Fibroblast of gingiva (primary cell): ENCODE measurements at places on chromosomes 2 and 18.
A peak's percentile ranks its signal among the peaks of the same experiment; 100 is the strongest.

- no peak for DNase-seq
Observed at GRCh38 chr2:149410701-149411484, 80.5 kb downstream of the LYPD6 start.

GRCh38 chr2:172445851-172446250 lies 18.5 kb downstream of the ITGA6 start:
- DNase-seq = peak; percentile 35

- peak; percentile 83 for DNase-seq
Observed at GRCh38 chr2:36456227-36457175, 100.9 kb downstream of the CRIM1 start.

DNA sequence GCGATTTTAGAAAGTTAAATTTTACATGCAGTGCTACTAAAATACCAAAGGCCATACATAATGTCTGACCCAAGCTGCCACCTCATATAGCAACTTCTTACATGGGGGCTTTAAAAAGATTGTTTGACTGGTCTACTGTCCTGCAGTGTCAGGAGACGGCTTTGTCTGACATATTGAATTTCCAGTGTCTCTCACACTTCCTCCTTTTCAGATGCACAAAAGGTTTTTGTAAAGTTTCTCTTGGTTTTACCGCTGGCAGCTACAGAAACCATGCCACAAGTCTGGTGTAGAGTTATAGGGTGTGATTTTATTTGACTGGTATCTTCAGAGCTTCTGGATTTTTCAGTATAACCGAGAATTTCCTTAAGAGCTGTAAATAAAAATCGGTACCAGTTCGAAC lies 1.1 kb upstream of the ASAP2 start:
- no peak for DNase-seq

DNA sequence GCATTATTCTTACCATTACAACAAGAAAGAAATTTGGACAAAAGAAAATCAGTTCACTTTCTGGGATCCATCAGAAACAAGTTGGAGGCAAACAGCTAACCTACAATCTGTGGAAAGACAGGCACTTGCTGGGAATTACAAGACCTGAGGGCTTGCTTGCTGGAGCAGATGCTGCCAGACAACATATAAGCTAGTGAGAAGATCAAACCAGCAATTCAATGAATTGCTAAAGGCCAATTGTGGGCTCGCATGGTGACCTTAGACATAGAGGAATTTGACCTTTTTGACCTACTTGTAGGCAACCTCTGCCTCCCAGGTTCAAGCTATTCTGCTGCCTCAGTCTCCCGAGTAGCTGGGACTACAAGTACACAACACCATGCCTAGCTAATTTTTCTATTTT lies 921.2 kb upstream of the CNTNAP5 start:
- DNase-seq = no peak

- DNase-seq = no peak
Observed at GRCh38 chr2:128818248-128818647, 499.6 kb upstream of the HS6ST1 start.

- DNase-seq = peak; percentile 82
Observed at GRCh38 chr2:58063641-58064040, 17.0 kb downstream of the VRK2 start.

GRCh38 chr2:198662905-198663304 lies 794.8 kb downstream of the SATB2 start:
- DNase-seq = no peak

DNA sequence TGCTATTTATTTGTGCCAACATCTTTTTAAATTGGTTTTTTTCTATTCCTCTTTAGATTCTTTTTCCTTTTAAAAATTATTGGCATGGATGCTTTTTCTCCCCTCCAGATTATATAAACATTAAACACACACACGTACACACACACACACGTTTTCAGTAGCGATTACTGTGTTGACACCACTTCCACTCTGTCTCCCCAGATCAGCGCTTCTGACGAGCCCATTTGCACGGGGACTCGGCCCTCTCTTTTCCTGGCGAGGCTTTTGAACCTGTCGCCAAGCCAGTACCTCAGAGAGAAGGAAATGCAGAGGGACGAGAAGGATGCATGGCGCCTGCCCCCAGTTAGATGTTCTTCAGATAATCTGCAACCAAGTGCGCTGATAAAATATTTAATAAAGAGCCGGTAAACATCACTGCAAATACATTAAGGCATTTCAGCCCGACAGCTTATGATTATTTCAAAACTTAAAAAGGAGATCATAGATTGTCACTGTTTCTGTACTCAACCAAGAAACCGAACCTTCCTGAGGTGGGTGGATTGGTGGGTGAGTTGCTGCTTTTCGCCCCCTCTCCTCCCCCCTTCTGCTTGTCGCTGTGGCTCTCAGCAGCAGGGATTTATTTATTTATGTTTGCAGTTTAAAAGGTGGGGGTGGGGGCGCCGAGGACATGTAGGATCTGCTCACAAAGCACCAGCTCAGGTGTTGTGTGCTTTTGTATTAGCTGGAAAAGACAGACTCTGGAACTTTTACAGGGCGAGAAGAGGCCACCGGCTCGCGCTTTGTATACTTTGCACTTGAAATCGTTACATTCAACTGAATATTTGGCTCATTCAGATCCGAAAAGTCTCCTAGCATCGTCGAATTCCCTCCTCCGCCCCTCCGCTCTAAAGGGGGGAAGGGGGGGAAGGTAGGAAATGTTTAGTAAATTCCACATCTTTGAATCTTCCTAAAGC lies 787 bp upstream of the TBR1 start:
- DNase-seq = no peak

GRCh38 chr2:112321375-112322320 lies 46.3 kb downstream of the ZC3H6 start:
- DNase-seq = no peak

- peak; percentile 94 for DNase-seq
Observed at GRCh38 chr2:237171396-237171795, 85.7 kb downstream of the COPS8 start.

- DNase-seq = no peak
Observed at GRCh38 chr2:68465081-68465916, 1.8 kb downstream of the FBXO48 start.

GRCh38 chr2:174597009-174597344 lies 627 bp downstream of the WIPF1 start:
- no peak for DNase-seq
